Stimulated activated CD8-positive, alpha-beta memory T cell treated with anti-CD3 and anti-CD28 coated beads, Interleukin-4, amount 100 ng/mL, for 1 hour (primary cell): ENCODE measurements at places on chromosomes 6 and 20.

DNA sequence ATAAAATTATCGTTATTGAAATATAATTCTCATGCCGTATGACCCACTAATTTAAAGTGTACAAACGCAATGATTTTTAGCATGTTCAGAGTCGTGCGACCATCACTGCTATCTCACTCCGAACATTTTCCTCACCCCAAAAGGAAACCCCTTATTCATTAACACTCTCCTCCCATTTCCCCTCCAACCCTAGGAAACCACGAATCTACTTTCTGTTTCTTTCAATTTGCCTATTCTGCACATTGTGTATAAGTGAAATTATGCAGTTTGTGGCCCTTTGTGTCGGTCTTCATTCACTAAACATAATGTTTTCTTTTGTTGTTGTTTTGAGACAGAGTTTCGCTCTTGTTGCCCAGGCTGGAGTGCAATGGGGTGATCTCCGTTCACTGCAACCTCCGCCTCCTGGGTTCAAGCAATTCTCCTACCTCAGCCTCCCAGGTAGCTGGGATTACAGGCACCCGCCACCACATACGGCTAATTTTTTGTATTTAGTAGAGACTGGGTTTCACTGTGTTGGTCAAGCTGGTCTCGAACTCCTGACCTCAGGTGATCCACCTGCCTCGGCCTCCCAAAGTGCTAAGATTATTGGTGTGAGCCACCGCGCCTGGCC, 99.7 kb upstream of the ZNF217 start:
- DNase-seq, result no peak

DNA sequence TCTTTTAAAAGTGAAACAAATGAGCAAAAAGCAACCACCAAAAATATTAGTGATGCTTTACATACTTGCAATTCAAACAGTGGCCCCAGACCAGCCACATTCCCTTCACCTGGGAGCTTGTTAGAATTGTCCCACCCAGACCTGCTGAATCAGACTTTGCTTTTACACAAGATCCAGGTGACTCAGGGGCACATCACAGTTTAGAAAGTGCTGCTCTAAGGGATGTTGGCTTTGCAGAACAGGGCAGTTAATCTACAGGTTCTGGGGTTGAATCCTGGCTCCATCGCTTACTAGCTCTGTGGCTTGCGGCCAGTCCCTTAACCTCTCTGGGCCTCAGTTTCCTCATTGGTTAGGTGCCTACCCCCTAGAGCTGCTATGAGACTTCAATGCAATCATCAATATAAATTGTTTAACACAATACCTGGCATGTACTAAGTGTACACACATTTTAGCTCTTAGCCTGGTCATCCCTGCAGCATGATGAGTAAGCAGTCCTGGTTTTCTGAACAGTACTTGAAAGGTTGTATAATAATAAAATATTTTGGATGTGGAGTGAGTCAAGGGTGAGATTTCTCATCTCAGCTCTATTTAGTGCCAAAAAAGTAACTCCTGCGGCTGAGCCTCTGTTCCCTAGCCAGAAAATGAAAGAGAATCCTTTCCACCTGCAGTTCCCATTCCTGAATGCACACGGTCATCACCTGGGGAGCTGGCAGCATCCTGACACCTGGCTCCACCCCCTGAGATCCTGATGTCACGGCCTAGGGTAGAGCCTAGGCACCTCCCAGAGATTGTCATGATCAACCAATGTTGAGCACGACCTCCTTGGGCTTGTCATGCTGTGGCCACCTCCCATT, 162.7 kb downstream of the ANKRD60 start:
- DNase-seq, result no peak

- DNase-seq, result no peak
Measured at GRCh38 chr6:3370361-3371221, 86.3 kb downstream of the SLC22A23 start.

DNA sequence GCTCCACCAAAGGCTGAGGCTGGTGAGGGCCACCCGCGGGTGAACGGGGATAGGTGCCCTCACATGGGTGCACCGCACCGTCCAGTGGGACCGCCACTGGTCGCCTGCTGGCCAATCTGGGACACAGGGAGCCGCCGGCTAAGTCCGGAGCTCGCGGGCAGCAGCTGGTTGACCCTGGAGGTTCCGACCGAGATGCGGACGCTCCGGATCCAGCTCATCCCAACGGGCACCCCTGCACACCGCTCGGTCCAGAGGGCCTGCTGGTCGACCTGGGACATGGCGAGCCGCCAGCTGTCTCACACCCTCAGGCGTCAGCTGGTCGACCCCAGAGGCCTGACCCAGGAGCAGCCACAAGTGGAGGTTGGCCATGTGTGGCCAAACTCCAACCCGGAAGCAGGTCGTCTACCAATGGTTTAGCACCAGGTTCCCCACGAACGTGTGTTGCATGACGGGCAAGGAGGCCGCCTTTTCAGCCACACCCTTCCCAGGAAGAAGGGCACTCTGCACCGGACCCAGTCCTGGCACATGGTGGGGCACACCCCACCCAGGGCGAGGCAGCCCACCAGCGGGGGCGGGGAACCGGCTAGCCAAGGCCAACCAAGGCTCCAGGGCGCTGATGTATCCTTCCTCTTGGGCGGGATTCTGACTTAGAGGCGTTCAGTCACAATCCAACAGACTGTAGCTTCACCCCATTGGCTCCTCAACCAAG, 746.0 kb upstream of the DEFB115 start:
- DNase-seq, result no peak
